Omental fat pad (tissue), 4 donors: ENCODE measurements at places on chromosomes 3 and 15.
A peak's percentile ranks its signal among the peaks of the same experiment; 100 is the strongest.

DNA sequence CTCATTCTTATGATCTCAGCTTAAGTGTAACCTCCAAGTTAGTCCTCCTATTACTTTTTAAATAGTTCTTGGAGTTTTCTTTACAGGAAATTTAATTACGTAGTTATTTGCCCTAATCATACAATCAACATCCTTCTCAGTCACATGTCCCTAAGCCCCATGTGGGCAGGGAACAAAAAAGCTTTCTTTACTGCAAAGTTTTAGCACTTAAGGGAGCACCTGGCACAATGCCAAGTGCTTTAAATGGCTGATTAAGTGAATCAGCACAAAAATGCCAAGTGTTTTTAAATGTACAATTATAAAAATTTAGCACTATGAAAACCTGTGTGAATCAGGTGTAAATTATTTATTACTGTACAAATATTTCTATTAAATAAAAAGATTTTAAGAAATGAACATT, 445.3 kb downstream of the C3orf38 start:
- DNase-seq = no peak

DNA sequence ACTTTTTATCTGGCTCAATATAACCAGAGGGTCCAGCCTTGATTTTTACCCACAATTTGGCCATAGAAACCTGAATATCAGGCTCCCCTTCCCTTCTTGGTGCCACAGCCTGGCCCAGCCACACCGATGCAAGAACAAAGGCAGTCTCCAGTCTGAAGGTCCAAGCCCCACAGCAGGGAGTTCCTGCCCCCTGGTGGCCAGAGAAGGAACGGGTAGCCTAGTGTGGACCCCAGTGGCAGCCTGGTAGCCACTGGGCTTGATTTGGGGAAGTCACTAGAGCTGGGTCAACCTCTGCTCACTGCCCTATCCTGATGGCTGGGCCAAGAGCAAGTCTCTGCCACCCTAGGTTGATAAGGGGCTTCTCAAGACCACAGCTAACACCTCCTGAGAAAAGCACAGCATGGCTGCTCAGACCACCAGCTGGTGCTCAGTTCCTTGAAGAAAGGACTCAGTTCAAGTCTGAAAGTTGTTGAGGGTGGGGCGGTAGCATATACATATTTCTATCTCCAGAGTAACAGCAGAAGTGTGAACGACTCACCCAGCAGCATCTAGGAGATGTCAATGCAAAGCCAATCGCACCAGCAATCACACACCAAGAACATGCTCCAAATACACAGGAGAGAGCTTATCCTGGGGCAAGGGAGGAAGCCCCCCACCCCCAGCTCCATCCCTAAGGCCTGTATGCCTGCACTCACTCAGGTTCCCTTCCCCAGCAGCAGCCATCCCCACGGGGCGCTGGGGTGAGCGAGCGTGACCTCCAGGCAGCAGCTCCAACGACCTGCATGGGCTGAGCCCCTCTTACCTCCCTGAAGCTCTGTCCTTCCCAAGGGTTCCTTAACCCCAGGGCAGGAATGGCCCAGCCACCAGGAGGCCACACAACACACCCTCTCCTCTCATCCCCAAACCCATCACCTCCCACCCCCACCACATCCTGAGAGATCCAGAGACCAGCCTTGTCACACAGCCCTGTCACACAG, 7.6 kb downstream of the PFKFB4 start:
- peak; percentile 94 for DNase-seq

DNA sequence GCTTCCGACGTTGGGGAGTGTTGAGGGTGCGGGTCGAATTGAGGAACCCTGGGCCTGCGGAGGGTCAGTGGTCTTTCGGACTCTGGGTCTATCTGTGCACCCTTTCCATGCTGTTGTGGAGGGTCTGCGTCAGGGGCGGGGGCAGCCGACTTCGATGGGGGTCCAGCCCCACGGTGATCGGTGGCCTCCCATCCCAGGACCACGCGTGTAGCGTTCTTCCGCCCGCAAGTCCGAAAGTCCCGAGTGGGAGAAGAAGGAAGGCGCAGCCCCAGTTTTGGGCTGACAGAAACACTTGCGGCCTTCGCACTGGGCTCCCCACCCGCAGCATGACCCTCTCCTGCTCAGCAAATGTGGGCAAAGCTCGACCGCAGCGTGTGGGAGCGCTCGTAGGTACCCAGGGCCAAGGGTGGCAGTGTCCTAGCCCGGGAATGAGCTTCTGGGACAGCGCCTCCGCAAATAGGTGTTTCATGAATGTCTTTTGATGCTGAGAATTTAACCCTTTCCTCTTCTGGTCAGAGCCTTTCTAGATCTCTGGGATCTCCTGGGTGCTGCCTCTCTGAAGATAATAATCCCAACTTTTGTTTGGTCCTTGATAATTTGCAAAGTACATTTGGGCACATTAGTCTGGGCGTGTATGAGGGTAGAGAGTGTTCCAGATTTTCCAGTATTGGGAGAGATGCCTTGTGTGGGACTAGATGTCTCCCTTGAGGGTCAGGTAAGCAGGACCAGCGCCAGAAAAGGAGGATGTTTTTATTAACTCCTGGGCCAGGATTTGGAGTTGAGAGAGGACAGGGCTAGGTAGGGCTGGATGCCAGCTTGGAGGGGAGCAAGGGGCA, 2.3 kb upstream of the DLL4 start:
- no peak for DNase-seq

GRCh38 chr3:166263460-166263859, 426.2 kb upstream of the BCHE start:
- DNase-seq = no peak

DNA sequence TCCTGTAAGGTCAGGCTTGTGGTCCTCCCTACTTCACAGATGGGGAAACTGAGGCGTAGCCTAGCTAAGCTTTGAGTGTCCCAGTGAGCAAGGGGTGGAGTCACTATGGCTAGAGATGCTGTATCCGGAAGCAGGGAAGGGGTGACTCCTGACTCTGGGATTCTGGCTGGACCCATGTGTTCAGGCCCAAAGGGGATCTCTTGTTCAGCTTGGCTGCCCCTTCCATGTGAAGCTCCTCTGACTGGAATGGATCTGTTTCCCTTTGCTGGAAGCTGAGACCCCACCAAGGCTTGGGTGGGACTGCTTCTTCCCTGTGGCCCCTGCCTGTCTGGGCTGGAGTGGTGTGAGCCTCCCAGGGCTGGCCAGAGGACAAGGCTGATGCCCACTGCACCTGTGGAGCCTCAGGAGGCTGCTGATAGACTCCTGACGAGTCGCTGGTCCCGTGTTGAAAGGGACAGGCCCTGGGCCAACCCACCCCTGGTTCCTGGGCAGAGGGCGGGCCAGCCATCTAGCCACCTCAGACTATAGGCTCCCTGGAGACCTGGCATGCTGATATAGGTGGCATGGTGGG, 1.0 kb downstream of the MAPKAPK3 start:
- no peak for DNase-seq

DNA sequence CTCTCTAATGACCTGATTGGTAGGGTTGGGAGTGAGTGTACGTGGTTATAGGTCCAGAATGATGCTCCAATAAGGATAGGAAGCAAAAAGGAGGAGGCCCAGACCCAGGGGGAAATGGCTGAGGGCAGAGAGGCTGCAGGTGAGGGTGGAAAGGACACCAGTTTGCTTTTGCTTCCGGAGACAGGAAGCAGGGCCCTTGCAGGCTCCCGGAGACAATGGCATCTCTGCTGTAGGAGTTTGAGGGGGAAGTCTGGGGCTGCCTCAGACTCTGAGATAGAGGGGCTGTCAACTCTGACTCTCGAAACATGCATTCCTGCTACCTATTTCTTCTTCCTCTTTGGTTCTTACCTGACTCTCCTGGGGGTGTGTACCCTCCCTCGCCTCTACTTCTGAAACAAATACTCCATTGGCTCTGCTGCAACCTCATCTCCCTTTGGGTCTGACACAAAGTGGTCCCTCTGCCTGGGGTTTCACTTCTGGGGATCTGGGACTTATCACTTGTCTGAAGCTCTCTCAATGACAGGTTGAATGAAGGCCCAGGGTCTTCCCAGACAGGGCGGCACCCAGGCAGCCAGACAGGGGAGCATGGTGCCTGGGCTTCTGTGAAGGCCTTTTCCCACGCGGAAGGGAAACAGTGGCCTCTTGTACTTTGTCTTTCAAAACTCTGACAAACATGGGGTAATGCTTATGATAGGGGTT, 61.5 kb downstream of the CHRD start:
- no peak for DNase-seq

DNA sequence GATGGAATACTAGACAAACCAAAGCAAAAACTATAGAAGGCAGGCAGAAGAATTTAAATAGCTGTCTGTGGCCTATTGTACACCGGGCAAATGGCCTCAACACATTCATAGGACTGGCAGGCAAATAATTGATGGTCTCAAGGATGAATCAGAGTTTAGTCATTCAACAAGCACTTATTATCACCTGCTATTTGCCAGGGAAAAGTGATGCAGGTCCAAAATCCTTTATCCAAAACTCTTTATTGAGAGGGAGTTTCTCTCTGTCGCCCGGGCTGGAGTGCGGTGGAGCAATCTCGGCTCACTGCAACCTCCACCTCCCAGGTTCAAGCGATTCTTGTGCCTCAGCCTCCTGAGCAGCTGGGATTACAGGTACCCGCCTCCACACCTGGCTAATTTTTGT, 2.3 kb downstream of the EIF2AK4 start:
- DNase-seq = no peak

DNA sequence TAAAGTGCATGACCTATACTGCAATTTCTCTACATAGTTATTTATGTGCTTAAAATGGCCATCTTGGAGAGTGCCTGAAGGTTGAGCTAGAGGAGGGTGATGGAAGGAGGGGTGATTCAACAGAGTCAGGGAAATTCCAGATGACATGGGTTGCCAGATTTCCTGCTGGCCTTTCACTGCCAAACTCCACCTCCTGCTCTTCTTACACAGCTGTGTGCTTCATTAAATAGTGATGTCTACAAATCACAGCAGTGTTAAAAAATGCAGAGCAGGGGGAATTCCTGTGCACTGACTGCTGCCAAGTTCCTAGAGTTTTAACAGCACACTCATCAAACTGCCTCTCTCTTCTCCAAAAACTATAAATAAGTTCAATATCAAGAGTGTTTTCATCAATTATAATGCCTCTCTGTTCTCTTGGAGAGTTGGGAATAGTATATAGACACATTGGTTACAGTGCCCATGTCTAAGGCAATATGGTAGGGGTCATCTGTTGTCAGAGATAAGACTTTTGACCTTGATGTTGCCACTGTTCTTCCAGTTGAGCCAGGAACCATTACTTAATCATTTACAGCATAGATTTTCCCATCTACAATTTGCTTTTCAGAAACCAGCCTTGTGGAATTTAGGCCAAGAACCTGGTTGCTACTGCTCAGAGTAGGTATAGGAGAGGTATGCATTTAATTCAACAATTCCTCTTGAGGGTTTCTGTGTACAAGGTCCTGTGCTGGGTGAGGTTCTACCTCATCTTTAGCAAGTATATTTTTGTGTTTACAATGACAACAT, 79.6 kb downstream of the TP63 start:
- no peak for DNase-seq

GRCh38 chr3:64554096-64554920, 133.5 kb downstream of the ADAMTS9 start:
- no peak for DNase-seq

GRCh38 chr3:35919160-35919559, 279.8 kb downstream of the ARPP21 start:
- no peak for DNase-seq

- DNase-seq = no peak
Observed at GRCh38 chr3:195802795-195803194, 8.9 kb downstream of the MUC4 start.

GRCh38 chr15:78878356-78878755, 5.7 kb downstream of the MORF4L1 start:
- no peak for DNase-seq

DNA sequence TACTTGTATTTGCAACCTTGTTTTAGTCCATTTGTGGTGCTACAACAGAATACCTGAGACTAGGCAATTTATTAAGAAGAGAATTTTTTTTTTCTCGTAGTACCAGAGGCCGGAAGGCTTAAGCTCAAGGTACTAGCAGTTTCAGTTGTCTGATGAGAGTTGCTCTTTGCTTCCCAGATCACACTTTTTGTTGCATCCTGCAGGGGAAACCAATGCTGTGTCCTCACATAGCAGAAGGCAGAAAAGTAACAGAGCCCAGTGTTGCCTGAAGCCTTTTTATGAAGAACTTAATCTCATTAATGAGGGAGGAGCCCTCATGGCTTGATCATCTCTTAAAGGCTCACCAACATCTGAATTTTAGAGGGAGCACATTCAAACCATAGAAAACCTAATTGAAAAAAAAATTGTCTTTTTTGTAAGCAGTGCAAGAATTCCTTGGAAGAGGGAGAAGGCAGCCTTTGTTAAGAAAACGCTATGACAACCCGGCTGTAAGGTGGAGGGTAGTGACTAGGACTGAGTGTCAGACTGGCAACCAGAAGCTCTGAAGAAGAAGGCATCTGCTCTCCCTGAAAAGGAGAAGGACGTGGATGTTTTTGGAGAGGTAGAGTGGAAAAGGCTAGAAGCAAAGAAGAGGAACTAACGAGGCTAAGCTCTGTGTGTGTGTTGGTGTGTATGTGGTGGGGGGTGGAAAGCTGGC, 1245.3 kb downstream of the ROBO2 start:
- no peak for DNase-seq

DNA sequence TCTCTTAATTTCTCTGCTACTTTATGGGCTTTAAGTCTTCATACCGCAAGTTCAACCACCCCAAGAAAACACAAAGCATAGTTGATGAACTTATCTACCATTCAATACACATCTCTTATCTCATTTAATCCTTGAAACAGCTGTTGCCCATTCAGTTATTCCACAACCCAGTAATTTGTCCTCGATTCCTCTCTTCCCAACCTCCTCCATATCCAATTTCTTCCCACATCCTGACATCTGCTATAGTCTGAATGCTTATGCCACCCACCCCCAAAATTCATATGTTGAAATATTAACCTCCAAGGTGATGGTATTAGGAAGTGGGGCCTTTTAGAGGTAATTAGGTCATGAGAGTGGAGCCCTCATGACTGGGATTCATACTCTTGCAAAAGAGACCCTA, 345.4 kb downstream of the ERC2 start:
- DNase-seq = no peak

GRCh38 chr3:4494895-4495264, 1.7 kb downstream of the ITPR1 start:
- DNase-seq = no peak

GRCh38 chr3:157467200-157467599, 30.6 kb downstream of the PTX3 start:
- no peak for DNase-seq

GRCh38 chr3:149494022-149494758, 19.7 kb downstream of the TM4SF4 start:
- no peak for DNase-seq

- DNase-seq = no peak
Observed at GRCh38 chr3:143529018-143529478, 319.2 kb downstream of the SLC9A9 start.

- no peak for DNase-seq
Observed at GRCh38 chr3:126292318-126293070, 64.7 kb downstream of the KLF15 start.

DNA sequence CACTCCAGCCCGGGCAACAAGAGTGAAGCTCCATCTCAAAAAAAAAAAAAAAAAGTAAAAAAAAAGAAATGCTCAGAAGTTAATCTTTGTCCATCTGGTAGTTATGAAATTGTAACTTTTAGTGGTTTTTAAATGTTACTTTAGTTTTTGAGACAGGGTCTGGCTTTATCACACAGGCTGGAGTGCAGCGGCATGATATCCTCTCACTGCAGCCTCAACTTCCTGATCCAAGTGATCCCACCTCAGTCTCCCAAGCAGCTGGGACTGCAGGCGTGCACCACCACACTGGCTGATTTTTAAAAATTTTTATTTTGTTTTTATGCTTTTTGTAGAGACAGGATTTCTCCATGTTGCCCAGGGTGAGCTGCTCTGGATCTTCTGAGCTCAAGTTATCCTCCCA, 1.3 kb downstream of the RNU5B-1 start:
- DNase-seq = no peak

GRCh38 chr3:195903950-195904290, 4.4 kb downstream of the TNK2 start:
- no peak for DNase-seq
